Inflammatory macrophage treated with lipopolysaccharide for 4 hours (primary cell): ENCODE measurements at places on chromosomes 2 and 18.

DNA sequence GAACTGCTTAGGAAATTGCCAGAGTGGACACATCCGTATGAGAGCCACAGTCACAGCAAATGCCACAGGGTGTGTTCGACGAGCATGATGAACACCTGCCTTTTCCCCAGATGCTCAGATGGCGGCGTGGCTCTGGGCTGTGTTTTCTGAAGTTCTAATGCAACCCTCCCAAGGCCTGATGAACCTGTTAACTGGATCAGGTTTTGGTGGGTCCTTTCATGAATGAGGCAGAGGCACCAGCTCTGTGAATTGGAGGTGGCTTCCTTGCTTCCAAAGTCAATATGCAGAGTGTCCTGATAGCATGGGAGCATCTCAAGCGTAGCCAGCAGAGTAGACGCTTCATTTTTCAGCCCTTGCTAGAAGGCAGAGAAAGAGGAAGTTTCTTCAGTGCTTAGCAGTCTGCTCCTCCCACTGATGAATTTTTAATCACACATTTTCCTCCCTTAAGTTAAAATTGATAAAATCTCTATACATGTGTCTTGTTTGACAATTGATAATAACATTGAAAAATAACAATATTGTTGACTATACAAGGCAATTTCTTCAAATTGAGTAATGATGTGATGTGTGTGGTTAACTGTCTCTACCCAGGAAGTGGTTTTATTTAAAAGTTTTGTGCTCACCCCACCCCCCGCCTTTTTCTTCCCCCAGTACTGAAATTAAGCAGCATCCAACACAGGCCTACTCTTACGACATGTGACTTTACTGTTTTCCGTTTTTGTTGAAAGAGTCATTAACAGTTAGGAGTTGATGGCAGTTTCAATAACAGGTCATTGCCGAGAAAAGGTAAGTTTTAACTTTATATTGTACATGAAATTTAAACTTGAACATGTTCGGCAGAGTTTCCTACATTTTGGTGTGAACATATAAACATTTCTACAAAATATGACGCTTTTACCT lies at the start of gene ARHGAP15:
Gene ARHGAP15, plus strand, starts transcription at position 739 of the 900 bp plus-strand sequence.
- DNase-seq: peak; percentile 80

- peak; percentile 88 for DNase-seq
Measured at GRCh38 chr2:53969285-53969967, 1.4 kb downstream of the PSME4 start.

GRCh38 chr2:96835830-96836229 lies 8.0 kb downstream of the ANKRD23 start:
- DNase-seq: no peak

DNA sequence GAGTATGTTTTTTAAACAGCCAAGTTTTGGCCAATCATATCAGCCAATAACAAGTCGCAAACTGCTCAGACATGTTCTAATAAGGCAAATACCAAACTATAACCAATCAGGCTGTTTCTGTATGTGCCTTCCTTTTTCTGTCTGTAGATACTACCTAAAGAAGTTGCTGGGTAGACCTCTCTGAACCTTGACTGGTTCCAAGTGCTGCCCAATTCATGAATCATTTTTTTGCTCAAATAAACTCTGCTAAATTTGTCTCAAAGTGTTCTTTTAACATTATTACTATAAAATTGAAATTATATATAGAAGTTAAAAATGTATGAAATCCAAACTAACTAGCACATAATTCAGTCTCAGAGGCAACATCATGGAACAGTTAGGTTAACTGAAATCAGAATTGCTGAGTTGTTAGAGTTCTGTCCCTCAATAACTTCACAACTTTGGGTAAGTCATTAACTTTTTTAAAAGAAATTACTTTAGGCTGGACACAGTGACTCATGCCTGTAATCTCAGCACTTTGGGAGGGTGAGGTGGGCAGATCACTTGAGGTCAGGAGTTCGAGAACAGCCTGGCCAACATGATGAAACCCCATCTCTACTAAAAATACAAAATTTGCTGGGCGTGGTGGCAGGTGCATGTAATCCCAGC lies 4.9 kb upstream of the TTC21B start:
- no peak for DNase-seq

DNA sequence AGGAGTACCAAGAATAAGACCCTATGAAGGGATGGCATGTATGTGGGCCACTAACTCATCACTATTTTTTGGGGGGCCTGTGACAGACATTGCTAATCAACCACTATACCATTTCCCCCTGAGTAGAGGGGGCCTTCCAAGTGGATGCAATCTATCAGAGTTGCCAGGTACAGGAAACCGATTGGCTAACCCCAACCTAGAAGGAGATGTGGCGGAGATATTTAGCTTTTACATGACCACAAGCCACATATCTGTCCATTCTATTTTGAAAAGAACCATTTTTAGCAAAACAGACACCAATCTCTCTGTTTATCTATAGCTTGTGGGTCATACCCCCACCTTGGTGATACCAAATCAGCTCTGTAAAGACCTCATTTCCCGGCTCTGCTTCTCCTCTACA lies 51.0 kb downstream of the PAX8 start:
- no peak for DNase-seq

DNA sequence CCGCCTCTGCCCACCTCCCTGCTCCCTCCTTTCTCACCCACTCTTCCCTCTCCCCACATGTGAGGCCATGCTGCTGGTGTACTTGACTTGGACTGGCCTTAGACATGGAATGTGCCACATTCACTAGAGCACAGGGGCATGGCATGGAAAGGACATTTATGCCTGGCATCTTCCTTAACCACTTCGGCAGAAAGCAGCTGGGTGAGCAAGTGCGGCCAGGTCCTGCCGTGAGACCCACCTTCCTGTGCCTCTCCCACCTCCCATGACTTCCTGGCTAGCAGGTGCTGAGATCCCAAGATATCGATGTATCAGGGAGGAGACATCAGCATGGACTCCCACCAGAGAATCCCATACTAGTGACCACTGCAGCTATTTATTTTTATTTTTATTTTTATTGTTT lies 13.0 kb downstream of the GPR55 start:
- no peak for DNase-seq

DNA sequence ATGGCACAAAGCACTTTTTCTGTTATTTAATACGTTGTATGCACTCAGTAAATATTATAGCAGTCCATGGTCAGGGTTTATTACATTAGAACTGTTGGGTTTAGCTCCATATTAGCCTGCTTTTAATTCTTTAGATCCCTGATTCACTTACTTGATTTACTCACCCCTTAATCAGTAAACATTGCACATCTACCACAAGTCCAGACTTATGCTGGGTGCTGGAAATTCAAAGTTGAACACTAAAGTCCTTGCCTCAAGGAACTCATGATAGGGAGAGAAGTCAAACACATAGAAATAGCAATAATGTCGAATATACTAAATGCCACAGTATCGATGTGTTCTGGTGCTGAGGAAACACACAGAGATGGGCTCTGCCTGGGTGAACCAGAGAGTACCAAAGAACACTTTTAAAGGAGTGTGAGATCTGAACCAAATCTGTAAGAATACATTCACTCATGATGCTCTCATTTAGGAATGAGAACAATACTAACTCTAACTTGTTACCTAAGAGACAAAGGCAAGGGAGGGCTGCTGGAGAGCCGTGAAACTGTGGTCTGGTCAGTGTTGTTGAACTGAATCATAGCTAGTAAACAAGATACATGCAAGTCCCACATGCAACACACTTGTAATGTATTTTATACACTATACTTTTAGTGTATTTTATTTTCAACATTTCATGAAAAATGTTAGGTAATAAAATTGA lies 4.9 kb downstream of the STAT4 start:
- DNase-seq: no peak

GRCh38 chr18:2979871-2980790 lies 32.8 kb downstream of the LPIN2 start:
- peak; percentile 86 for DNase-seq

GRCh38 chr18:25237571-25238267 lies 114.2 kb downstream of the ZNF521 start:
- no peak for DNase-seq

DNA sequence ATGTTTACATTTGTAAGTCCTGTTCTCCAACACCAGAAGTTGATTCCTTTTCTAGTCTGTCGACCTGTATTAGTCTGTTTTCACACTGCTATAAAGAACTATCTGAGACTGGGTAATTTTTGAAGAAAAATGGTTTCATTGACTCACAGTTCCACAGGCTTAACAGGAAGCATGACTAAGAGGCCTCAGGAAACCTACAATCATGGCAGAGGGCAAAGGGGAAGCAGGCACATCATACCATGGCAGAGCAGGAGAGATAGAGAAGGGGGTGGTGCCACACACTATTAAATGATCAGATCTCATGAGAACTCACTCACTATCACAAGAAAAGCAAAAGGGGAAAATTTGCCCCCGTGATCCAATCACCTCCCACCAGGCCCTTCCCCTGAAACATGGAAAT lies 112.8 kb upstream of the MAP3K20 start:
- peak; percentile 85 for DNase-seq

- no peak for DNase-seq
Measured at GRCh38 chr2:240397924-240398645, 37.4 kb upstream of the GPC1 start.

DNA sequence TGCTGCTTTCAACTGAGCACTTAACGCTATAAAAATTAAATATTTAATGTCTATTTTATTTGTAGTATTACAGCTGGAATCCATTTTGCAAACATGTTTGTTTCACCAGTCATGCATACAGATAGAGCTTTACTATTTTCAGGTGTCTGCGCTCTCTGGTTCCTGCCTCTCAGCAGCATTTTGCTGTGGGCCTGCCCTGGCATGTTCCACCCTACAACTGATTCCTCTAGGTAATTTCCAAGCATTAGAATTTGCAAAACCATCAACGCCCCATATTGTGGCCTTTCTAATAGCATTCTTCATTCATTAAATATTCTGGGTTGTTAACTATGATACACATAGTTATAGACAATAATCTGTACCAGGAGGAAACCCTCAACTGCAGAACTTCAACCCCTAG lies 266.4 kb upstream of the DLGAP1 start:
- DNase-seq: no peak

DNA sequence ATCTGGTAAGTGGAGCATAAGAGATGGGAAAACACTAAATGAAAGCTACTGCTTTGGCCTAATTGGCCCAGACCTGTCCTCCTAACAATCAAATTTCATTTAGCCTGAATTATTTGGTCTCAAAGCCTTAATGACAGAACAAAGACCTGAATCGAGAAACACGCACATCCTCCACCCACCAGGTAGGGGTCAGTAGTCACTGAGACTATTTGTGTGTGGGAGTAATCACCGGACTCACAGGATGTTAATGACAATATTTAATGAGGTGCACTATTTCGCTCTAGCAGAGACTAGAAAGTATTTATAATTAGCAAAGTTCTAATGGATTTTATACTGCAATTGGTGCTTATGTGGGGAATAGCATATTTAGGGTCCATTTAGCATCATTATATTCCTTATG lies 68.1 kb downstream of the RBM43 start:
- no peak for DNase-seq

- no peak for DNase-seq
Measured at GRCh38 chr18:36650906-36651305, 177.9 kb downstream of the TPGS2 start.

GRCh38 chr2:71462641-71463341 lies 9.4 kb downstream of the DYSF start:
- DNase-seq: no peak

DNA sequence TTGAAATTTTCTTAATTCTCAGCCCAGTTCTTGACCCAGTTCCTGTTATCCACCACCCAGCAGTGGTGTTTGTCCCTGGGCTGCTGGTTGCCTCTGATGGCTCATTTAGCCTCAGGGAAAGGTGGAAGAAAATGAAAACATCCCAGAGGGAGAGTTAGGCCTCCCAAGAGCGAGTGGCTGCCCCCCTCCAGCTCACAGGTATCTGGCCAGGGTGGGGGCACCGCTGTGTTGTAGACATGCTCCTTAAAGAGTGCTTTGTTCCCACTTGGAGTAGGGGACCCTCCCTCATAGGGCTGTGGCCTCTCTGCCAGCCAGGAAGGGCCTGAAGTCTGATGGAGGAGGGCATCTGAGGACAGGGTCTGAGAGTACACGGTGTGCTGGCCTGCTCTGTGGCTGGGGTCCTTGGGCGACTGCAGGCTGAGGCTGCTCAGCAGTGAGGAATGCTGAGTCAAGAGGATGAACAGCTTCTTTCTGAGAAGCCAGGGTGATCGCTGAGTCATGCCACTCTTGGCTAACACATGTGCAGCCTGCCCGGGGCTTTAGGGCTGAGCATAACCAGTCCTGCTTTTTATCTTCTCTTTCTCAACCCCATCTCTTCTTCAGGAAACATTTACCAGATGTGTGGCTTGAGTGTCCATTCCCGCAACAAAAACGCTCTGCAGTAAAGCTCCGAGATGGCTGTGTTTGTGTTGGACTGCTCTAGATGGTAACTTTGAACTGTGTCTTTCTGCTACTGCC lies 72.3 kb downstream of the IL1R2 start:
- DNase-seq: peak; percentile 88

- DNase-seq: no peak
Measured at GRCh38 chr2:132517386-132517785, 100.8 kb downstream of the GPR39 start.

DNA sequence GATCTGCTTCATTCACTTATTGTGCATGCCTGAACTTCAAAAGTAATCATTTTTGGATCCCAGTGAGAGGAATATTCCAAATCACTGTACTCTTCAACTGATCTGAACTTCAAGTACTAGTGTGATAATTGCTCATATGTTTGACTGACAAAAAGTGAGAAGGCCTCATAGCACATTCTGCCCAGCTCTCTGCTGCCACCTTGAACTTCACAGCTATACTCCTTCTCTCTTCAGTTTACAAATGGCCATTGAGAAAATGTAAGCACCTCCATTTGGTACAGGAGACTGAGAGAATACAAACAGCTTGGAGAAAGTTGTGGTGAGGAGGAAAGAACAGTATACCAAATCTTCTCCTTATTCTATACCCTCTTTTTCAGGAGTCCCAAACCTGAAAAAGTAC lies 946.0 kb upstream of the CHAC2 start:
- DNase-seq: no peak

GRCh38 chr2:177261116-177262060 lies 3.1 kb downstream of the NFE2L2 start:
- no peak for DNase-seq

DNA sequence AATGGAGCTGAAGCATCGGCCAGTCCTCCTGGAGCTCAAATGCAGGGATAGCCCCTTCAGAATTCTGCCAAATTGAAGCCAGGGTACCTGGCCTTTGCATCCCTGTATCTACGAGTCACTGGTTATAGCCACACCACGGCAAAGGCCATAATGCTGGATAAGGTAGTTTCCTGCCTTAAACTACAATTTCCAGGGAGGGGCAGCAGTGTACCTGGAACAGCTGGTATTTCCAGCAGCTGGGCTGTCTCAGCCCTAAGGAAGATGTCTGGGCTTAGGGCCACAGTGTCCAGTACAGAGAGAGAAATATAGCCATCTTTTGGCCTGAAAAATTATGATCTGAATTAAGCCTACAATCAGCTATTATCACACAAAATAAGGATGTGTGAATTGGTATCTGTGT lies 180.3 kb downstream of the GCA start:
- no peak for DNase-seq

- peak; percentile 96 for DNase-seq
Measured at GRCh38 chr2:20429528-20429927, 17.3 kb upstream of the RHOB start.

- peak; percentile 94 for DNase-seq
Measured at GRCh38 chr2:118940486-118941120, 1.4 kb upstream of the MARCO start.

GRCh38 chr2:130882111-130882690 lies 45.5 kb downstream of the ARHGEF4 start:
- DNase-seq: no peak
